Stimulated activated naive B cell treated with anti-CD40 and anti-IgM and Interleukin-4, amounts not matched to agents 10 μg/mL and 1 μg/mL and 100 μg/mL, for 72 hours (primary cell): ENCODE measurements at places on chromosomes 7 and 10.

- peaks cover 5% of the 10 kb centered on the region for H3K27me3 ChIP-seq
- no peaks in the 10 kb centered on the region for H3K4me1 ChIP-seq
- no peak for DNase-seq
- H3K4me3 ChIP-seq: no peak overlapping the region
Measured at GRCh38 chr7:51288896-51289622, 27.6 kb downstream of the COBL start.

- H3K27ac ChIP-seq: peak overlapping the region; percentile 84
- H3K36me3 ChIP-seq: peaks cover 51% of the 10 kb centered on the region
- no peak for DNase-seq
Measured at GRCh38 chr7:930975-931758, 23.3 kb downstream of the ADAP1 start.

GRCh38 chr7:65475040-65475726, 101.5 kb downstream of the ZNF92 start:
- no peaks in the 10 kb centered on the region for H3K27me3 ChIP-seq
- H3K4me3 ChIP-seq: no peak overlapping the region
- peaks cover 36% of the 10 kb centered on the region for H3K36me3 ChIP-seq

DNA sequence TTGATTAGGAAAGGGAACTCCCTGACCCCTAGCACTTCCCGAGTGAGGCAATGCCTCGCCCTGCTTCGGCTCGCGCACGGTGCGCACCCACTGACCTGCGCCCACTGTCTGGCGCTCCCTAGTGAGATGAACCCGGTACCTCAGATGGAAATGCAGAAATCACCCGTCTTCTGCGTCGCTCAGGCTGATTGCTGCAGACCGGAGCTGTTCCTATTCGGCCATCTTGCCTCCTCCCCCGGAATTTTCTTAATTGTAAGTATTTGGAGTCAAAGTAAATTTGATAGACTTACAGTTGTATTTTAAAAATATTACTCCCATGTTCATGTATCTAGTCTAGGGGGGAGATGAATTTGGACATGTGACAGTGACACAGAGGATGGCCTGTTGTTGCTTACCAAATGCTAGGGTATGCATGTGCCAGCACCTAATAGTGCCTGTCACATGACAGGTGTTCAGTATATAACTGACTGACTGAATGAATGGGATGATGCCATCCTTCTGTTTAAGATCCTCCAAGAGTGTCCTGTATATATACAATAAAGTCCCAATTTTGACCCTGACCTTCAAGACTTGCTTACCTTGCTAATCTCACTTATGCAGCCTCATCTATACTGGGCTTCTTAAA, 42.0 kb upstream of the ICA1 start:
- no peaks in the 10 kb centered on the region for H3K36me3 ChIP-seq
- H3K4me3 ChIP-seq: no peak overlapping the region
- no peak for DNase-seq
- no peaks in the 10 kb centered on the region for H3K4me1 ChIP-seq
- no peak overlapping the region for H3K27ac ChIP-seq

DNA sequence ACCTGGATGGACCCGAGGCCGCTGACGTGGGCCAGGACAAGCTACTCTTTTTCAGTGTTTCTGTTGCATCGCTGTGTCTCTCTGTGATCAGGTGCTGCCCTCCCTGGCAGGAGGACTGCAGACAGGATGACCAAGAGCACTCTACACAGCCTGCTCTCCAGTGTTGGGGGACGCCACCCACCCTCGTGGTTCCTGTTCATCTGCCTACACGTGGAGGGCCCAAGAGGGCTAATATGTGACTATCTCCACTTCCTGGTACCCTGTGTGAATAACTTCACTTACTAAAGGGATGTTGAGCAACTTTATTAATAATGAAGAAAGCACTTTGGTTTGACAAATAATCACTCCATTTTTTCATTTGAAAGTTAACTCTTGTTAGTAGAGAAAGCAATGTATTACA, 101.3 kb downstream of the EGFR start:
- H3K36me3 ChIP-seq: no peaks in the 10 kb centered on the region
- no peak for DNase-seq
- no peak overlapping the region for H3K4me3 ChIP-seq
- H3K27me3 ChIP-seq: peaks cover 6% of the 10 kb centered on the region
- H3K27ac ChIP-seq: no peak overlapping the region

- no peaks in the 10 kb centered on the region for H3K36me3 ChIP-seq
- no peaks in the 10 kb centered on the region for H3K4me1 ChIP-seq
- H3K4me3 ChIP-seq: no peak overlapping the region
- H3K27me3 ChIP-seq: no peaks in the 10 kb centered on the region
- no peak overlapping the region for H3K27ac ChIP-seq
- no peak for DNase-seq
Measured at GRCh38 chr10:45235798-45236220, 79.6 kb downstream of the OR13A1 start.

- H3K4me1 ChIP-seq: peaks cover 14% of the 10 kb centered on the region
- H3K36me3 ChIP-seq: peaks cover 1% of the 10 kb centered on the region
- H3K27me3 ChIP-seq: no peaks in the 10 kb centered on the region
- DNase-seq: no peak
- H3K27ac ChIP-seq: peak overlapping the region; percentile 43
- no peak overlapping the region for H3K4me3 ChIP-seq
Measured at GRCh38 chr10:45505311-45505710, 131.3 kb downstream of the ALOX5 start.

GRCh38 chr10:35369049-35369611, 32.8 kb downstream of the CCNY start:
- no peaks in the 10 kb centered on the region for H3K27me3 ChIP-seq
- H3K36me3 ChIP-seq: no peaks in the 10 kb centered on the region
- H3K27ac ChIP-seq: no peak overlapping the region
- DNase-seq: no peak
- peaks cover 36% of the 10 kb centered on the region for H3K4me1 ChIP-seq

DNA sequence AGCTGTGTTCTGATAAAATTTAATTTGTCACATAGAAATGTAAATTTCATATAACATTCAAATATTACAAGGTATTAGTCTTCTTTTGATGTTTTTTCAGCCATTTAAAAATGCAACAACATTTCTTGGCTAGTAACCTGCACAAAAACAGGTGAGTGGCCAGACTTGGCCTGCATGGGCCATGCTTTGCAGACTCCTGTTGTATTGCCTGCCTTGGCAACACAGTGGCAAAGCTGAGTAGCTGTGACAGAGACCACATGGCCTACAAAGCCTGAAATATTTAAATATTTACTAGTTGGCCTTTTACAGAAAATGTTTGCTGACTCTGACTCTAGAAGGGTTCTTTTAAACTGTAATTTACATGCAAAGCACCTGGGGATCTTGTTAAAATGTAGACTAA, 13.5 kb upstream of the TBX20 start:
- no peak overlapping the region for H3K4me3 ChIP-seq
- H3K4me1 ChIP-seq: no peaks in the 10 kb centered on the region
- H3K36me3 ChIP-seq: no peaks in the 10 kb centered on the region
- H3K27me3 ChIP-seq: peaks cover 63% of the 10 kb centered on the region
- DNase-seq: no peak

GRCh38 chr10:94645285-94645684, 38.2 kb upstream of the CYP2C18 start:
- H3K4me1 ChIP-seq: peaks cover 17% of the 10 kb centered on the region
- no peak overlapping the region for H3K4me3 ChIP-seq
- H3K36me3 ChIP-seq: no peaks in the 10 kb centered on the region
- DNase-seq: no peak
- H3K27me3 ChIP-seq: peaks cover 11% of the 10 kb centered on the region

DNA sequence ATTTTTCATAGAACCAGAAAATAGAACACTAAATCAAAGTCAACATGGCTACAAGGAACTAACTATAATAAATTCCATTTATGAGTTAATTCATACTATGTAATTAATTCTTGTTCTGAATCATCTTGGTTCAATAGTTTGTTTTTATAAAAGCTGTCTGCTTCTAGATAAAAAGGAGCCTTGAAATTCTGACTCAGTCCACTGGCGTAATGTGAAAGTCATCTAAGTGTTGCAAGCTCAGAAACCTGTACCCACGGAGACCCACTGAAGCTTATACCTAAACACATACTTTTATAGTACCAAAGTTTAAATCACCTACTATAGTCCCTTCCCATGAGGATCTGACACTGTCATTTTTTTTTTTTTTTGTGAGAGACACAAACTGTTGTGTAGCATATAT, 489.4 kb downstream of the SEMA3D start:
- no peak overlapping the region for H3K27ac ChIP-seq
- no peaks in the 10 kb centered on the region for H3K27me3 ChIP-seq
- H3K4me3 ChIP-seq: no peak overlapping the region
- DNase-seq: no peak
- no peaks in the 10 kb centered on the region for H3K4me1 ChIP-seq

DNA sequence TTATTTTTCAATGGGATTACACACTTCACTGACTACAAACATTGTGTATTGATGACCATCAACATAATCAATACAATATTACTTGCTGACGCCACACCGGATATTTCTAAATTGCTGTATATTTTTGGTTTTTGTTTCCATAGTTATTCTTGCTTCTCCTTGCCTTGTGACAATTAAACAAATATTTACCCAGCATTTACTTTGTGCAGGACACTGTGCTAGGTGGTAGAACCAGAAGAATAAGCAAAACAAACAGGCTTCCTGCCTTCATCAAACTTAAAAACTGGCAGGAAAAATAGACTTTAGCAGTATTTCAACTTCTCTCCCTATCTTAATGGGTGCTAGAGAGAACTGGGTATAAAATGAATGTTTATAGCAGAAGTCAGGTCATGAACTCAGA, 50.6 kb downstream of the ZNF277 start:
- H3K4me1 ChIP-seq: peaks cover 39% of the 10 kb centered on the region
- H3K27ac ChIP-seq: no peak overlapping the region
- H3K36me3 ChIP-seq: no peaks in the 10 kb centered on the region
- no peaks in the 10 kb centered on the region for H3K27me3 ChIP-seq
- no peak overlapping the region for H3K4me3 ChIP-seq

GRCh38 chr7:128349466-128349825, 5.7 kb upstream of the RBM28 start:
- no peak overlapping the region for H3K4me3 ChIP-seq
- no peak overlapping the region for H3K27ac ChIP-seq
- no peaks in the 10 kb centered on the region for H3K36me3 ChIP-seq
- peaks cover 58% of the 10 kb centered on the region for H3K27me3 ChIP-seq

GRCh38 chr7:44973610-44974401, 5.0 kb downstream of the MYO1G start:
- H3K36me3 ChIP-seq: peaks cover 80% of the 10 kb centered on the region
- no peaks in the 10 kb centered on the region for H3K27me3 ChIP-seq
- DNase-seq: no peak
- peak overlapping the region; percentile 39 for H3K4me3 ChIP-seq
- peak overlapping the region; percentile 65 for H3K27ac ChIP-seq

DNA sequence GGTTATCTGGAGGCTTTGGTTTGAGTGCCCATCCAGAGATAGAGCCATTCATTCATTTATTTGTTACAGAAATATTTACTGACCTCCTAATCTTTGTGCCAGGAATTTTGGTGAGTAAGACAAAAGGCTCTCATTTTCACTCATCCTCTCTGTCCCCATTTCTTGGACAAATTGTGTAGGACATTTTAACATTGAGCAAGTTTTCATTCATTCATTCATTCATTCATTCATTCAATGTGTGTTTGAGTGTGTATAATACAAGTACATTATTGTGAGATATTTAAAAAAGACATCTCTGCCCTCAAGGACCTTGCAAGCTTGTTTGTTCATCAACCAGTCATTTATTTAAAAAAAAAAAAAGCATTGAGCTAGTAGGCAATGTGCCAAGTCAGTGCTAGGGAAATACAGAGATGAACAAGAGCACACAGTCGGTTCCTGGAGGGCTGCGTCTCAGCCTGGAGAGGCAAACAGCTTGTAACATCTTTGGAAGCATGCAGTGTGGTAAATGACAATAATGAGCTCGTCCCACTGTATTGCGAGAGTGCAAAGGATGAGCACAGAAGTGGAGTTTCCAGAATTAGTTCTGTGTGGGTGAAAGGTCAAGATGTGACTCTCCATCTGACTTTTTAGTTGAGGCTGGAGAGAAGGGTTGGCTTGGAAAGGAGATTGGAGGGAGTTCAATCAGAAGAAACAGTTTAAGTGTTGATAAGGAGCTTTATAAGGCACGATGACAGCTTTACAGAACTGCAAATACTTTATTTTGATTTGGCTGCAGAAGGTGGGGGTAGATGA, 50.5 kb upstream of the HBP1 start:
- H3K27me3 ChIP-seq: no peaks in the 10 kb centered on the region
- no peak overlapping the region for H3K4me3 ChIP-seq
- peaks cover 4% of the 10 kb centered on the region for H3K4me1 ChIP-seq
- no peak for DNase-seq
- no peak overlapping the region for H3K27ac ChIP-seq
- H3K36me3 ChIP-seq: no peaks in the 10 kb centered on the region

DNA sequence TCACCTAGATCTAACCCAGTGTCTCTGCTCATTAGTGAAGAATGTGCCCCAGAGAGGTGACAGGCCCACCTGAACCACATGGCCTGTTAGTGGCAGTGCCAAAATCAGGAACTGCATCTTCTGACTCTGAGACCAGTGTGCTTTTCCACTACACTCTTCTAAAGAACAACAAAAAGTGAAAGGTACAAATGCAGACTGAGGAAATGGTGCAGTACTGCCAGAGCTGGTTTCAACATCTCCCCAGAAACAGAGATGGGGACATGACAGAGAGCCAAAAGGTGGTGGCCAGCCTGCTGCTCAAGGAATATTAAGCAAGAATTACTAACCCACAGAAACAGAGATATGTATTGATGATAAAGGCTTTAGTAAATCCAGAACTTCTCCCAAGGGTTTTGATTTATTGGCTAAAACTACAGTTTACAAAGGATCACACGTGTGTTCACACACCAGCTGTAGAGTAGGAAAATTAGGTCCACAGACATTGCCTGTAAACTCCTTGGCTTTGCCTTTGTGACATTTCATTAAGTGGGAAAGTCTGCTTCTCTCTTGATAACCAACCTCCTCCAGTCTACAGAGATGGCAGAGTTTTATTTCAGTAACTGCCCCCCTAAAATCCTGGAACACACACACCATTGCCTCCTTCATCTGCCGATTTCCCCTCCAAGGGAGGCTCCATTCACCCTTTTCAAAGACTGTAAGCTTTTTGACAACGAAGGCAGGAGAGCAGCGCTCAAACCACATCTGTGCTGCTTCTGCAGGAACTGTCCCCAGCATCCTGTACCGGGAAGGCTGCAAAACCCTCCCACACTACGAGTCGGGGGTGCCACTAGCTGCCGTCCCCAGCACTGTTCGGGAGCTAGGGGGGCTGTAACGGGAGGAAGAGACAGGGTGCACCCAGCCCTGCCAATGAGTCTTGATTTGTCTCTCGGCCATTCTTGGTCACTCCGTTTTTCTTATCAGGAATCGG, 29.8 kb downstream of the GSDME start:
- DNase-seq: no peak
- H3K4me3 ChIP-seq: no peak overlapping the region
- peak overlapping the region; percentile 47 for H3K27ac ChIP-seq
- H3K27me3 ChIP-seq: peaks cover 21% of the 10 kb centered on the region
- H3K36me3 ChIP-seq: peaks cover 8% of the 10 kb centered on the region
- H3K4me1 ChIP-seq: peaks cover 43% of the 10 kb centered on the region

DNA sequence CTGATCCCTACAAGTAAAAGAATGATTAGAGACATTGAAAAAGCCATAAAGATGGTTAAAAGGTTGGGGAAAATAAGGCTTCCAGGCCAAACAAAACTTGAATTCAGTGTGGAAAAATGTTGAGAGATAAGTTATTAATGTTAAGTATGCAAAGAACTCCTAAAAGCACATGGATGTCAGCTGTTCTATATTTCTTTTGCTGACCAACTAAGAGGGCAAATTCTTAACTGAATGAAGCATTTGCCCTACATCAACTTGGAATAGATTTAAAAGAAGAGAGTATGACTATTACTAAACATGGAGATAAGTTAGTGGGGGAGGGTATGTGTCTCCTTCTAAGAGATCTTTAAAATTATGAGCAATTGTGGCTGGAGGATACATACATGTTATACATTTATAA, 124.8 kb downstream of the KIAA1217 start:
- H3K4me1 ChIP-seq: no peaks in the 10 kb centered on the region
- H3K27ac ChIP-seq: no peak overlapping the region
- no peaks in the 10 kb centered on the region for H3K36me3 ChIP-seq
